ENCODE measurements at places on chromosomes 6 and 20.

DNA sequence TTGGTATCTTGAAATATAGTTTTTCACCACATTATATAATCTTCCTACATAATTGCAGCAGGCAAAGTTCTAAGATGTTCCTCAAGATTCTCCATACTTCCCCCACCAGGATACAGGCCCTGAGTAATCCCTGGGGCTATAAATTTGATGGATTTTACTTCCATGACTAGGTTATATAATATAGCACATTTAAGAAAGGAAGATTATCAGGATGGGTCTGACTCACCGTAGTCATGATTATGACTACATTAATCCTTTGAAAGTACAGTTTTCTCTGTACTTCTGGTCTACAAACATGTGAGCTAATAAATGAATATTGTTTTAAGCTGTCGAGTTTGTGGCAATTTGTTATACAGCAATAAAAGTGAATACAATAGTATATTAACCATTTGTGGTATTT lies 122.5 kb downstream of the MACROD2 start:
- no peak for DNase-seq

DNA sequence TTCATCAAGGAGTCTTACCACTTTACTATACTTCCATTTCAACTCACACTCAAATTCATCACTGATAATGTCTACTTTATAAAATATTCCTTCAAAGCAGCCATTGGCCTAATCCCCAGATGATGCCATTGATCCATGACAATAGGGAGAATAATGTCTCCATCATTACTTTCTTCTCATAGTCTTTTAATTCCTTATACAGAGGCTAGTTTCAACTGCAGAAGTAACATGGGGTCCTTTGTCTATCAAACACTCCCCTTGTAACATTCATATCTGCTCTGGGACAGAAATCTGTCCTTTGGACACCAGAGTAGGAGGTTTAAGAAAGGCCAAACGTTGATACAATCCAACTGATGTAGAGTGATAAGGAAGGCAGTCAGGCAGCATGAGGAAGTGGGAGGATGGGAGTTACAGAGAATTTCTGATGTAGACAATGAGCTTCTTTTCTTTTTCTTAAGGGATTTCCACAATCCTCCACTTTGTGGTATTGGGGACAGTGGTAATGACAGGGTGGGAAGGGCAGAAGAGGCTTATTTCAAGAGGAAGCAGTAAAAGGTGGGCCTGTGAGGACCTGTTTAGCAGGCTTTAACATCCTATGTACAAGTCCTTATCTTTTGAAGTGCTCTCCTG lies 18.9 kb upstream of the HLA-DOA start:
- DNase-seq, result no peak

DNA sequence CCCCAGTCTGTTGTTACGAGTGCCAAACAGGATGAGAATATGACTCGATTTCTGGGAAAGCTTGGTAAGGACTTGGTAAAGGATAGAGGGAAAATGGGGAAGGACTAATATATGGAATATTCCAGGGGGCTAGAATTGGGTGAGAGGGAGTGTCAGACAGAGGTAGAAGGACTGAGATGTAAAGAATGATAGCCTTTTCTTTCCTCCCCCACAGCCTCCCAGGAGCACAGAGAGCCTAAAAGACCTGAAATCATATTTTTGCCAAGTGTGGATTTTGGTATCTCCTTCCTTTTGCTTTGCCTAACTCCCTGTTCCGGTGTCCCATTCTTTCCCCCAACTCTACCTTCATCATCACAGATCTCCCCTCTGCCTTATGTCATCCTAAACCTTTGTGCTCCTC lies 3.1 kb downstream of the MSH5 start:
- no peak for DNase-seq

GRCh38 chr20:46709459-46710152 lies at the start of gene SLC2A10:
SLC2A10 (plus strand) TSS chr20:46709649; CDS start chr20:46709737, 88 bp downstream.
- peak; percentile 77 for DNase-seq

DNA sequence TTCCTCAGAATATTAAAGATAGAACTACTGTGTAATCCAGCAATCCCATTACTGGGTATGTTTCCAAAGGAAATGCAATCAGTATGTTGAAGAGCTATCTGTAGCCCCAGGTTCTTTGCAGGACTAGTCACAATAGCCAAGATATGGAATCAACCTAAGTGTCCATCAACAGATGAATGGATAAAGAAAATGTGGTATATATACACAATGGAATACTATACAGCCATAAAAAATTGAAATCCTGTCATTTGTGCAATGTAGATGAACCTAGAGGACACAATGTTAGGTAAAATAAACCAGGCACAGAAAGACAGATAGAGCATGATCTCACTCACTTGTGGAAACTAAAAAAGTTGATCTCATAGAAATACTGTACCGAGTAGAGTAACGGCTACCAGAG lies 306.0 kb upstream of the MARCKS start:
- no peak for DNase-seq

GRCh38 chr6:158498362-158498761 lies 61.5 kb upstream of the TMEM181 start:
- no peak for DNase-seq

DNA sequence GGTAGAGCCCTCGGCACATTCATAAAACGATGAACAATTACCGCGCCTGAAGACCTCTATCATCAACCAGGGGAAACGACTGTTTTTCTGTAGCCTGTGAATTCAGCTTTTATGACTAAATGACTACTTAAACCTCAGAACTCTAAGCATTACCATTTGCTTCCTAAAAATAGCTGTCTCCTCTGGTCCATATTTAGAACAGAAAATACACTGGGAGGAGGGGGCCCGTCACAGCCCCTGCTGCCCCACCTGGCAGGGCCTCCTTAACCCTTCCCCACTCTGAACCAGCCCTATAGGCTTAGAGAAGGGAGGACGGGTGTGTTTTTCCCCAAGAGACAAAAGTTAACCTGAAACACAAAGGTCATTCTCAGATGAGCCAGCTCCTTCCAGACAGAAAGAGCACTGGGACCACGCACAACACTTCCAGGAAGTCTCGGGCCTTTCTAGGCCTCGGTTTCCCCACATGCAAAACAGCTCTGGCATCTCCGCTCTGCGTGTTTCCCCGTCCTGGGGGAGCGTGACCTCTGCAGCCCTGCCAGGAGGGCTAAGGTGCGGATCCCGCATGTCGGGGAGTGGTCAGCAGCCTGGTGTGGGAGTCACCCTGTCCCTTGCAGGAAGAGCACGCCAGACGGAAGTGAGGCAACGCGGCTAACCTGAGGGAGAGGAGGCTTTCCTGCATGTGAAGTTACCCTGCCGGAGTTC lies 193.9 kb downstream of the DLL1 start:
- DNase-seq, result no peak
